ENCODE measurements at places on chromosomes 16 and 17.

- H3K4me3 ChIP-seq, result peak overlapping the region; percentile 39
- H3K4me1 ChIP-seq, result peaks cover 14% of the 10 kb centered on the region
- H3K27ac ChIP-seq, result peak overlapping the region; percentile 79
- H3K36me3 ChIP-seq, result no peaks in the 10 kb centered on the region
Measured at GRCh38 chr17:385836-386140, 33.2 kb upstream of the RPH3AL start.

GRCh38 chr17:35587074-35587961 lies at the start of gene AP2B1:
AP2B1 (plus strand) TSS chr17:35587322; CDS start chr17:35594031, 6,709 bp downstream.
- peaks cover 4% of the 10 kb centered on the region for H3K4me1 ChIP-seq
- no peaks in the 10 kb centered on the region for H3K36me3 ChIP-seq
- H3K27ac ChIP-seq, result peak within 1 kb of the TSS; percentile 95
- peak; percentile 93 for DNase-seq
- peak within 1 kb of the TSS; percentile 86 for H3K4me3 ChIP-seq

GRCh38 chr17:35084987-35085386 lies 21.5 kb upstream of the RFFL start:
- no peak for DNase-seq
- H3K4me1 ChIP-seq, result peaks cover 12% of the 10 kb centered on the region

GRCh38 chr17:55577687-55578086 lies 66.4 kb upstream of the SMIM36 start:
- peak overlapping the region; percentile 37 for H3K4me3 ChIP-seq
- no peaks in the 10 kb centered on the region for H3K27me3 ChIP-seq
- H3K4me1 ChIP-seq, result peaks cover 14% of the 10 kb centered on the region
- no peaks in the 10 kb centered on the region for H3K36me3 ChIP-seq

DNA sequence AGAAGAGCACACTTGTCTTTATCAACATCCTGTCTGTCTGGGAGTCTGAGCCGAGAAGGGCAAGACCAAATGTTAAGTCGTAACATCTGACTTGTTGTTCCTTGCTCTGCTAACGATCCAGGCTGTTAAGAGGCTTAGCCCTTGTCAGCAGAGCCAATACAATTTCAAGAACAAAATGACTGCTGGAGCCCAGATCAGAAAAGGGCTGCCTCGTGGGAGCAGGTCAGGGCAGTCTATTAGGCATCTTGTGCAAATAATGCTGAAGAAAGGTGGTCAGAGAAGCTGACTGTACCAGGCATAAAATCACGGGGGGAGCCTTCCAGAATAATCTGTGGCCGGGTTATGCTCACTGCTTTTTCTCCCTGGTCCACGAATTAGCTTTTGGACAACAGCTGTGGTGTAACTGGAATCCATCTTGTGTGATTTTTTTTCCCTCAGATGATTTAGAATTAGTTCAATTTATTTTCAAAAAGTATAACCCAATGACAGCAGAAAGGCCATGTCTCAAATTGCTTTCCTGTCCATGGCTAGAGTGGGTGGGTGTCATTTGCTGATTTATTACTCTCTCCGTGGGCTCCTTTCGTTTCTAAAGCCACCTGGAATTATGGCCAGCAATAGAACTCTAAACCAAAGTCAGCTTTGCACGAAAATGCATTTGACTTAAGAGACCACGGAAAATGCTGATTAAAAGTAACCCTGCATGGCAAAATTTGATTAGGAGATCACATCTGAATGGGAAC lies 221.1 kb upstream of the HSBP1 start:
- H3K4me1 ChIP-seq, result no peaks in the 10 kb centered on the region
- H3K27me3 ChIP-seq, result no peaks in the 10 kb centered on the region
- H3K27ac ChIP-seq, result no peak overlapping the region
- H3K36me3 ChIP-seq, result no peaks in the 10 kb centered on the region
- H3K4me3 ChIP-seq, result no peak overlapping the region
- DNase-seq, result no peak

GRCh38 chr17:65696739-65697394 lies 135.4 kb upstream of the AXIN2 start:
- DNase-seq, result no peak
- H3K27me3 ChIP-seq, result no peaks in the 10 kb centered on the region
- no peaks in the 10 kb centered on the region for H3K4me1 ChIP-seq
- no peak overlapping the region for H3K27ac ChIP-seq

- no peaks in the 10 kb centered on the region for H3K36me3 ChIP-seq
- H3K27me3 ChIP-seq, result no peaks in the 10 kb centered on the region
- no peaks in the 10 kb centered on the region for H3K4me1 ChIP-seq
- no peak overlapping the region for H3K27ac ChIP-seq
- DNase-seq, result no peak
Measured at GRCh38 chr16:17228048-17228707, 242.6 kb downstream of the XYLT1 start.

- H3K4me1 ChIP-seq, result peaks cover 18% of the 10 kb centered on the region
- H3K4me3 ChIP-seq, result no peak overlapping the region
- no peak overlapping the region for H3K27ac ChIP-seq
- no peaks in the 10 kb centered on the region for H3K27me3 ChIP-seq
- no peaks in the 10 kb centered on the region for H3K36me3 ChIP-seq
Measured at GRCh38 chr16:53126390-53126789, 71.6 kb downstream of the CHD9 start.

- H3K27me3 ChIP-seq, result no peaks in the 10 kb centered on the region
- no peaks in the 10 kb centered on the region for H3K36me3 ChIP-seq
- DNase-seq, result no peak
- no peak overlapping the region for H3K4me3 ChIP-seq
- peaks cover 6% of the 10 kb centered on the region for H3K4me1 ChIP-seq
Measured at GRCh38 chr16:65034915-65035314, 86.9 kb downstream of the CDH11 start.

- H3K36me3 ChIP-seq, result peaks cover 83% of the 10 kb centered on the region
- no peak for DNase-seq
- no peaks in the 10 kb centered on the region for H3K27me3 ChIP-seq
- no peak overlapping the region for H3K27ac ChIP-seq
- H3K4me1 ChIP-seq, result no peaks in the 10 kb centered on the region
Measured at GRCh38 chr17:69018022-69018615, 42.6 kb downstream of the ABCA9 start.

DNA sequence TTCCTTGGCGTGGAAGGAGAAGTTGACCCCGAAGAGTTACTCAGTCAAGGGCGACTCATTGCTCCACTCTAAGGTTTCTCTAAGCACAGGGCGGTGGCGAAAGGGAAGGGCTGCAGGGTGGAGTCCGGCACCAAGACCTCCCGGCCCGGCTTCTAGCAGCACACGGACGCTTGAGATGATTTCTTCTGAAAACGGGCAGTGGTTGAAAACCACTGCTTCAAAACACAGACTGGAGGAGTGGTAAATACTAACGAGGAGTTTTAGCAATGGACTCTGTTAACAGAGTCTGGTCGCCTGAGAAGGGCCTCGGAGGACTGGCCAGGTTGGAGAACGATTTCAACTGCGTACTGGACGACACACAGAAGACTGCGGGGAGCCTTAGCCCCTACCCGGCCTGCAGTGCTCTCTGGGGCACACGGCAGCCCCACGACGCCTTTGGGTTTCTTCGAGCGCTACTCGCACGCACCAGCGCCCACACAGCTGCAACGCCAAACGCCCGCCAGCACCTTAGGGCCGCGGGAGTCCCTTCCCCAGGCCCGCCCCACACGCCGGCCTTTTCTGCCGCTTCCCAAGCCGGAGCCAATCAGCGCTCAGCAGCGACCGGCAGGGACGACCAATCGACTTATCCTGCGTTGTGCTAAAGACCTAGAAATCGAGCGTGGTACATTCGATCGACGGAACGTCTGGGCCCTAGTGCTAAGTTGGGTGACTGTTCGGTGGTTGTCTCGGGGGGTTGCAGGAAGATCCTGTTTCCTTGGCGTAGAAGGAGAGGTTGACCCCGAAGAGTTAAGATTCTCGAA lies 14.4 kb upstream of the CA4 start:
- peak; percentile 80 for DNase-seq
- no peaks in the 10 kb centered on the region for H3K27me3 ChIP-seq
- H3K4me3 ChIP-seq, result peak overlapping the region; percentile 31
- H3K27ac ChIP-seq, result peak overlapping the region; percentile 50

GRCh38 chr16:86930001-86930400 lies 351.7 kb downstream of the FOXL1 start:
- no peaks in the 10 kb centered on the region for H3K27me3 ChIP-seq
- peaks cover 26% of the 10 kb centered on the region for H3K4me1 ChIP-seq
- no peaks in the 10 kb centered on the region for H3K36me3 ChIP-seq

DNA sequence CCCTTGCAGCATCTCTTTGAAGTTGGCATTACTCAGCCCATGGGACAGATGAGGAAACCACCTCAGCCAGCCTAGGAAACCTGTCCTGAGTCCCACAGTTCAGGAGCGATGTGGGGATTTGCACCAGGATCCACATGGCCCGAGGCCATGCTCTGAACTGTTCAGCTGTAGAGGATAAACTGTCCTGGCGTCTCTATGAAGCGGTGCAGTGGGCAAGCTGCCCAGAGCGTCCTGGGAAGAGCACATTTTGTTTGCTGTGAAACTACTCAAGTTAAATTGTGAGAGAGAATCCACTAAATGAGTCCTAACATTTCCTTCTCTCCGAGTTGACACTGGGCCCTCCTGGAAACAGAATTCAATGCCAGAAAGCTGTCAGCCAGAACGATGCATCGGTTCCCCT lies 276.6 kb upstream of the TNRC6C start:
- DNase-seq, result peak; percentile 43
- no peaks in the 10 kb centered on the region for H3K27me3 ChIP-seq
- H3K4me3 ChIP-seq, result no peak overlapping the region
- H3K27ac ChIP-seq, result no peak overlapping the region

GRCh38 chr17:64155751-64156544 lies 26.0 kb upstream of the ERN1 start:
- peak; percentile 48 for DNase-seq
- peaks cover 22% of the 10 kb centered on the region for H3K36me3 ChIP-seq
- H3K4me3 ChIP-seq, result no peak overlapping the region
- H3K27me3 ChIP-seq, result no peaks in the 10 kb centered on the region

- no peaks in the 10 kb centered on the region for H3K27me3 ChIP-seq
- no peak for DNase-seq
- H3K36me3 ChIP-seq, result no peaks in the 10 kb centered on the region
- H3K4me3 ChIP-seq, result no peak overlapping the region
- no peak overlapping the region for H3K27ac ChIP-seq
Measured at GRCh38 chr16:85266857-85267256, 154.6 kb upstream of the CIBAR2 start.

- H3K27me3 ChIP-seq, result no peaks in the 10 kb centered on the region
- DNase-seq, result no peak
- H3K4me3 ChIP-seq, result no peak overlapping the region
- H3K36me3 ChIP-seq, result no peaks in the 10 kb centered on the region
- H3K4me1 ChIP-seq, result no peaks in the 10 kb centered on the region
Measured at GRCh38 chr17:57619061-57619937, 125.8 kb downstream of the CCDC182 start.

DNA sequence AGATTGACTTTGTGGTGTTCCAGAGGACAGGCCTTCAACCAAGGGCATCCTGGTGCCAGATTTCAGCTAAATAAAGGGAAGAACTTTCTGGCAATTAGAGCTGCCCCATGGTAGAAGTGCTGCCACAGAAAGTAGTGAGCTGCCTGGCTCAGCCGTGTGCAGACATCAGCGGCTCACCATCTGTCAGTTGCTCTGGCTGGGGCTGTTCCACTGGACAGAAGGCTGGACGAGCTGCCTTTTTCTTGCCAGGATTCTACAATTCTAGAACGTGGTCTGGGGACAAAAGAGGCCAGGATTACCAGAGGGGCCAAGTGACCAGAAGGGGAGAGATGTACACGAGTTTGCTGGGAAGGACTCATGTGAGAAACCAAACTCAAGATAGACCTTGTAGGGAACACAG lies 107.0 kb upstream of the RPL38 start:
- no peak overlapping the region for H3K27ac ChIP-seq
- no peaks in the 10 kb centered on the region for H3K4me1 ChIP-seq
- H3K36me3 ChIP-seq, result no peaks in the 10 kb centered on the region

GRCh38 chr17:7558544-7559319 lies at the start of gene TNFSF13:
TNFSF13 (plus strand) TSS chr17:7558750; CDS start chr17:7559040, 290 bp downstream.
- H3K27ac ChIP-seq, result peak within 1 kb of the TSS; percentile 93
- peaks cover 11% of the 10 kb centered on the region for H3K36me3 ChIP-seq
- H3K27me3 ChIP-seq, result no peaks in the 10 kb centered on the region
- H3K4me3 ChIP-seq, result peak within 1 kb of the TSS; percentile 80

DNA sequence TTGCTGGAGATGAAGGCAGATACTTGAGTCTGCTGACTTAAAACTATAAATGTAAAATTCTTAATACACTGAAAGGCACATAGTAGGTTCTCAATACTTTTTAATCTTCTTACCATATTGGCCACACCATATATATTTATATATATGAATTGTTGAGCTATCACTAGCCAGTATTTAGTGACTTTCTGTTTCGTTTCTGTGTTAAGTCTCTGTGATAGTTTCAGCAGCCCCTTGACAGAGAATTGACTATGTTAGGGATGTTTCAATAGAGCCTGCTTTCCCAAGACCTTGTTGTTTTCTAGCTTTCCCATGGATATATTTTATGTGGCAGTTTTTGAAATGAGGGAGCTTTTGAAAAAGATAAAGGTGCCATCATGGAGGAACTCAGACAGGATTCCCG lies 206.5 kb upstream of the GOT2 start:
- no peaks in the 10 kb centered on the region for H3K36me3 ChIP-seq
- peaks cover 4% of the 10 kb centered on the region for H3K4me1 ChIP-seq
- no peak overlapping the region for H3K27ac ChIP-seq
- H3K4me3 ChIP-seq, result no peak overlapping the region

DNA sequence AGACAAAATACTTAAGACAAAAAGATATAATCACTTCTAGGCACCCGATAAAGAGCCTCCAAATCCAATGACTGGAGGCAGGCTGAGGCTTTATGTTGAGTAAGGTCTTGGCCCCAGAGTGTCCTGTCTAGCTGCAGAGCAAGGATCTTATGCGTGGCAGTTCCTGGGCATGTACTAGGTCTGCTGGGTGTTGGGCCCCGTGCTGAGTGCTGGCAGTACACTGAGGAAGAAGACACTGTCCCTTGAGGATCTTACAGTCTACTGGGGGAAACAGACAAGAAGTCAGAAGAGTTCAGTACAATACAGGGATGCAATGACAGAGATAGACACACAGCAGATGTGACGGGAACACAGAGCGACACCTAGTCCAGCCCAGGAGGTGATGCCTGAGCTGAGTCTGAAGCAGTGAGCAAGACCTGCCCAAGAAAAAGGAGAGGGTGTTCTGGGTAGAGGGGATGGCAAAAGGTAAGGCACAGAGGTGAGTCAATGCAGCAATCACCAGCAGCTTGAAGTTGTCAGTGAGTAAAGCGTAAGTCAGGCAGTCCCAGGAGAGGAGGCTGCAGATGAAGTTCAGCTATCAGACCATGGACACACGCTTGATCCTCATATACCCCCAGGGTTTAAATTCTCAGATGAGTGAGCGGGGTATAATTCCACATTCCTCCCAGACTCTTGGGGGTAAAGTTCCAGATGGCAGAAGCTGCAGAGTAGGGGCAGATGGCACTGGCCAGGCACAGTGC lies 18.1 kb downstream of the MAP3K14 start:
- H3K4me1 ChIP-seq, result peaks cover 74% of the 10 kb centered on the region
- no peak overlapping the region for H3K4me3 ChIP-seq
- no peak for DNase-seq
- no peaks in the 10 kb centered on the region for H3K27me3 ChIP-seq
- peak overlapping the region; percentile 71 for H3K27ac ChIP-seq
- no peaks in the 10 kb centered on the region for H3K36me3 ChIP-seq

Data from tibial nerve (tissue), 4 donors.